ENCODE measurements at places on chromosomes 2 and 18. TPM values are rescaled to one million over a fixed set of nuclear protein-coding genes. Genes with fewer than 3 reads are reported as not detected.

Gene AGXT
- not detected for total RNA-seq

Gene FBLN7
- 0.44 TPM for total RNA-seq

Gene ALS2
- total RNA-seq = 9.5 TPM

Gene MMADHC
- total RNA-seq = 85.1 TPM

Gene COLEC11
- 0.62 TPM for total RNA-seq

Gene ADCYAP1
- not detected for total RNA-seq

Gene CRYGC
- total RNA-seq = not detected

Gene BBS5
- total RNA-seq = 5.4 TPM

Gene RBM45
- total RNA-seq = 10.3 TPM

Gene LINC00305
- not detected for total RNA-seq

Gene CHRNG
- not detected for total RNA-seq

Gene ALK
- total RNA-seq = not detected

Gene RTP5
- total RNA-seq = not detected

Gene CYBRD1
- total RNA-seq = 33.9 TPM

Data from A549 treated with Hydrocortisone at 1 μM for 4 hours (cell line).